ENCODE measurements at places on chromosomes 12 and 14. TPM values are rescaled to one million over a fixed set of nuclear protein-coding genes. Genes with fewer than 3 reads are reported as not detected.
A peak's percentile ranks its signal among the peaks of the same experiment; 100 is the strongest.

DNA sequence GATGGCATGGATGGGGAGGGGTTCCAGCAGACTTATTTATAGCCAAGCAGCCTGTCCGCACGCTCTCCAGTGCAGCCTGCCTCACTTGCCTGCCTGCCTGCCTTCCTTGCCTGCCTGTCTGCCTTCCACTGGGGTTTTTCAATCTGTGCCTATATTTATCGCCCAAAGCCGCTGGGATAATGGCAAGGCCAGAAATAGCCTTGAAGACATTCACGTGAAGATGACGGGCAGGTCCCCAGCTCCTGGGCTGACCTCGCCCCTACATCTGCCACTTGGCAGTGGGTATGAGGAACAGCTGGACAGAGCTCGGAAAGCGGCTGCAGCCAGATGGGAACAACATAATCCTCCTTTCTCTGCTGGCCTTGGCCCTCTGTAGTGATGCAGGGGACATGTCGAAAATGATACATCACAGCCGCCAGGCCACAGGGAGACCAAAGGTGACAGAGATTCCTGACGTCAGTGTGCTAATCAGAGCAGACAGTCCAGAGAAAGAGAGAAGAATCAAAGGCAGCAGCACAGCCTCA, 53.3 kb downstream of the PITPNM2 start:
- no peak for DNase-seq

DNA sequence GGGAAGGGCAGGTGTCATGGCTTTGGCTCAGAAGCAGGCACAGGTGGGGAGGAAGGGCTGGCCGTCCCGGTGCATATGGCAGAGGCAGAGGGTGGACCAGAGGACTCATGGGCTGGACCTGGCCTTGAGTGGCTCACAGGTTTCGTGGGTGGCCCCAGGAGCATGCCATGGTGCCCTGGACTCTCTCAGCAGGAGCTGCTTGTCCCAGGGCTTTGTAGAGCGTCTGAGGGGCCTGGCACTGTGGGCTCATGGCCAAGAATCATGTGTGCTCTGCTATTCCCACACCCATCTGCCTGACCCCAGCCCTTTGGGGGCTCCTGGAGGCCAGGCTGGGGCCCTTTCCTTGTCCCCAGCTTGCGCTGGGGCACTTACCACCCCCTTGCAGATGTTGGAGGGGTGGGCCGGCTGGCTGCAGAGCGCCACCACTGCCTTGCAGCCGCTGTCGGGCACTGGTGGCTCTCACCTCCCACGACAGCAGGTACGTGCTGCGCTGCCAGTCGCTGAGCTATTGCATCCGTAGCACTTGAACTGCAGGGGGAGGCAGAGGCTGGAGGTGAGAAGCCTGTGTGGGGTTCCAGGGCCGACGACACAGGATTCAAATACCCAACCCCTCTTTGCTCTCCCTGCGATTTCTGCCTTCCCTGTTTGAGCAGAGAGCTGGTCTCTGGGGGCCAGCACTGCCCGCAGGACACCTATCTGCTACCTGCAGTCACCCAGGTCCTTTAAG, 187.4 kb upstream of the PRMT8 start:
- no peak for DNase-seq

DNA sequence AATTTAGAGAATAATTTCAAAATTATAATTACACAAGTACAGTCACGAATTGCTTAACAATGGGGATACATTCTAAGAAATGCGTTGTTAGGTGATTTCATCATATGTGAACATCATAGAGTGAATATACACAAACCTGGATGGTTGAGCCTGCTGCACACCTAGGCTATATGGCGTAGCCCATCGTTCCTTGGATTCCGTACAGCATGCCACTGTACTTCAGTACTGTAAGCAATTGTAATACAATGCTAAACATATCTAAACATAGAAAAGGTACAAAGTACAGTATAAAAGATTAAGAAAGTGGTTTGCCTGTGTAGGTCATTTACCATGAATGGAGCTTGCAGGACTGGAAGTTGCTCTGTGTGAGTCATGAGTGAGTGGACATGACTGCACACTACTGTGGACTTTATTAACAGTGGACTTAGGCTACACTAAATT, 286.2 kb downstream of the CACNA1C start:
- DNase-seq: no peak

DNA sequence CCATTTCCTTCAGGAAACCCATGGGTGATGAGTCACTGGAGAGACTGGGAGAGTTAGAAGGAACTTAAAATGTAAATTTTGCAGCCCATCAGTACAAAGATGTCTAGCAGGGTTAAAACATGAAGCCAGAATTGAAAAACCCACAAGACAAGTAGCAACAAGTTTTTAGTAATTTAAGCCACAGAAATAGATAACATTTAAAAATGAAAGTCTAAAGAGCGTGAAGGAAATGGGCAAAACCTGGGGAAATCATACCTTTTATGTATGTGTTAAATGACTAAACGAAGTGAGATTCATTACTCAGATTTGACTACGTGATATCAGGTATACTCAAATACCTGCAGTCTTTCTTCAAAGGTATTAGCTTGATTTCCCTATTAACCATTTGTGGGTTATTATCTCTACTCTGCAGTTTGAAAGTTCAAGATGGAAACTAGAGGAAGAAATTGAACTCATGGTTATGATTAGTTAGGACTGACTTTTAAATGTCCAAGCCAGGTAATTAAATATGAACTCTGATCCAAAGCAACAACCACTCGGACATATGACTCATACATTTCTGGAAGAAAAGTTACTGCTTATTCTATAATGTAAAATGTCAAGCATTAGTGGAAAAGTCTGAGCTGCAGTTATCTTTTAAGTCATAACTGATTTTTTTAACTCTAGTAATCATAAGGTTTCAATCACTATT, 84.1 kb downstream of the ITPR2 start:
- DNase-seq: no peak

GRCh38 chr12:53869500-53869899, 69.1 kb upstream of the HOXC13 start:
- DNase-seq: no peak

DNA sequence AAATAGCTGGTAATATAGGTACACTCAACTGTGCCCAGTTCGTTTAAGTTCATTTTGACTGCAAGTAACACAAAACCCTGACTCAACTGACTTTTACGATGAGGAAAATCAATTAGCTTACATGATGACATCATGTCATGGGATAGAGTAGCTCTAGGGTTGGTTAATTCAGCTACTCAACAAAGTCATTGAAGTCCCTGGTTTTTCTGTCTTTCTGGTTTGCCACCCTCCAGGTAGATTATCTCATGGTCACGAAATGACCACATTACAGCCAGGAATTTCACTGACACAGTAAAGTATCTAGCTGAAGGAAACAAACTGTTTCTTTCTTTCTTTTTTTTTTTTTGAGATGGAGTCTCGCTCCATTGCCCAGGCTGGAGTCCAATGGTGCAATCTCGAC, 68.5 kb upstream of the FUT8 start:
- DNase-seq: no peak

DNA sequence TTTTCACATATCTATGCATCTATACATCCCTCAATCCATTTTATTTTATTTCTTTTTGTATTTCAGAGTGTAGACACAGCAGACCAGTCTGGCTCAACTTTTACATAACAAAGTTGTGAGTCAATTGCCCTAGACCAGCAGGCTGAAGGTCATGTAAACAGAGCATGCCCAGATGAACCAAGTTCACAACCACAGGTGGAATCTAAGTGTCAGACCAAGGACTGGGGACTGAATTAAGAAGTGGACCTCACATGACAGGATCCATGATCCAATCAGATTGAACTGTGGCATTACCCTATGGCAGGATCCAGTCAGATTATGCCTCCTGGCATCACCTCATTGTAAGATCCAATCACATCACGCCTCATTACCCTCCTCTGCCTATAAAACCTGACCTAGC, 455.8 kb downstream of the SOX5 start:
- no peak for DNase-seq

GRCh38 chr14:67240168-67240932, 885 bp upstream of the PALS1 start:
- DNase-seq: no peak

GRCh38 chr14:104239185-104239775, 100.9 kb downstream of the KIF26A start:
- no peak for DNase-seq

DNA sequence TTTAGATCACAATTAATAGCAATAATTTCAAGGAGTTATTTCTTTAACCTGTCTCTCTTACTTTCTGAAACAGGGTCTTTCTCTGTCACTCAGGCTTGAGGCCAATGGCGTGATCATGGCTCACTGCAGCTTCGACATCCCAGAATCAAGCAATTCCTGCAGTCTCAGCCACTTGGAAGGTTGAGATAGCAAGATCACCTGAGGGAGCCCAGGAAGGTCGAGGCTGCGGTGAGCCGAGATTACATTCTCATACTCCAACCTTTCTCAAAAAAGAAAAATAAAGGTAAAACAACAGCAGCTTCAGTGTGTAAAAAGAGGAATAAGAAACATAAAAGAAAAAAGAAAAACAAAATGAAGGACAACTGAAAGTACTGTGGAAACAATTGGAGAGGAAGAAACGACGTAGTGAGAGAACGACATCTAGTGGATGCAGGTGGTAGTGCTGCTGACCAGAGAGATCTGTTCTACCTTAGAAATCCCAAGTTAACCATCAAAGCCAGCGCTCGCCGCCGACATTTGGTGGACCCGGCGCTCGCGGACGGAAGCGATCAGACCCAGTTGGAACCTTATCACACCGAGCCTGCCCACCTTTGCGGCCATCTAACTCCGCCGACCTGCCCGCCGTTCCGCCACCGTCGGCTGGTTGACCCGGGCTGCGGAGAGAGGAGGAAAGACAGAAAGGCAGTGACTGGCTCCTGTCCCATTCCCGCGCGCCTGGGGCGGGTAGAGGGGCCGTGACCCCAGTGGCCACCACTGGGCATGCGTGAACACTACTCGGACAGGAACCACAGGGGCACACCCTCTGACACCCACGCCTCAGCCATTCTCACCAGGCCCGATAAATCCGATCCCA, 196.1 kb downstream of the ALG10 start:
- peak; percentile 25 for DNase-seq

DNA sequence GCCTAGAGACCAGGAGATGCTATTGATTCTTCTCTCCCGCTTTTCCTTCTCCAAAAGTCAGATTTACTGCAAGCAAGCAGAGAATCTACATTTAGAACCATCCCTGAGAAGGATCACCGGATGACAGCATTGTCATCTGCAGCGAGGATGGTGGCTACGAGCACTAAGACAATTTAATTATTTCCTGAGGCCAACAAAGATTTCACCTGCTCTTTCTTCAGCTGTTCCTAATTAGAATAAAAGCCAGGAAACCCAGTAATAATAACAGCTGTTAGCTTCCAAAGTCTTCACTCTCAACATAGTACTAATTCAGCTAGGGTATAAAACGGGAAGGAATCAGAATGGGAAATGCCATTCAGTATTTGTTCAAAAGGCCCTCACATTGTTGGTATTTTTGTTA, 53.3 kb downstream of the TMTC1 start:
- no peak for DNase-seq

- no peak for DNase-seq
Measured at GRCh38 chr14:105205673-105206208, 24.6 kb upstream of the NUDT14 start.

GRCh38 chr12:68476794-68477193, 133.9 kb upstream of the RAP1B start:
- no peak for DNase-seq

DNA sequence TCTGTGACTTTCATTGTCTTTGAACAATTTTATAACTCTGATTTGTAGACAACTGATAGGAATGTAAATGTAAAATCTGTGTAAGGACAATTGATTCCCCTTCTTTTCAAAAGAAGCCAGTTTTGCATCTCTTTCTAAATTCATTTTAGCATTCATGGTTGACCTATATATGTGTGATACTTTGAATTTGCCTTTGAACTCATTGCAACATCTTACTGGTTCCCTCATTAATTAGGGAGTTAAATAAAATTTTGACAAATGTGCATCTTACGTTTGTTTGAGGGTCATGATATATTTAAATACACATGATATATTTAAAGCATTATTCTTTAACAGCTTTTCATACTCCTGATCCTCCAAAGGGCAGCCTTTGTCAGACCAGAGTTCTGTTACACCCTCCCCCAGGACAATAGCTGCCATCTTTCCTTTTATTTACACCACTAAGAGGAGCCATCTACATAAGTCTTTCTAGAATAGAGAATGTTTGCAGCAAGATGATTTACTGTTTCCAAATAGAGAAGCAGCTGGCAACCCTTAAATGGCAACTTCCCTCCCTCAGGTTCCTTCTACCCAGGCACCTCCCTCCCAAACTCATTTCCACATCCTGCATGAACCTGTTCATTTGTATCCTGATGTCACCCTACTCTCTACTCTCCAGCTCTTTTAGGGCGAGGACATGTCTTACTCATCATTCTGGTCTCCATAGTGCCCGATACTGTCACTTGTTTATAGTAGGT, 40.2 kb upstream of the APPL2 start:
- no peak for DNase-seq

GRCh38 chr12:89299931-89300330, 52.4 kb downstream of the DUSP6 start:
- DNase-seq: no peak

GRCh38 chr14:69370061-69370460, 28.0 kb downstream of the ERH start:
- DNase-seq: no peak

The KRT74 gene
- polyA plus RNA-seq: not detected

The PPM1H gene
- polyA plus RNA-seq: 4.1 TPM

The SYNDIG1L gene
- polyA plus RNA-seq: 0.12 TPM

The CCDC184 gene
- polyA plus RNA-seq: 0.65 TPM

The TSPAN8 gene
- 23.8 TPM for polyA plus RNA-seq

The B4GALNT1 gene
- 6.1 TPM for polyA plus RNA-seq

The KRT83 gene
- not detected for polyA plus RNA-seq

The PMCH gene
- 0.38 TPM for polyA plus RNA-seq

The ITGA5 gene
- 45.3 TPM for polyA plus RNA-seq

The CHGA gene
- polyA plus RNA-seq: 0.53 TPM

The PAPLN gene
- 23.7 TPM for polyA plus RNA-seq

The RNASE3 gene
- polyA plus RNA-seq: 0.62 TPM

Data from left renal pelvis (tissue), 4 donors.